Inflammatory macrophage treated with lipopolysaccharide for 4 hours (primary cell): ENCODE measurements at places on chromosomes 13 and 19.

DNA sequence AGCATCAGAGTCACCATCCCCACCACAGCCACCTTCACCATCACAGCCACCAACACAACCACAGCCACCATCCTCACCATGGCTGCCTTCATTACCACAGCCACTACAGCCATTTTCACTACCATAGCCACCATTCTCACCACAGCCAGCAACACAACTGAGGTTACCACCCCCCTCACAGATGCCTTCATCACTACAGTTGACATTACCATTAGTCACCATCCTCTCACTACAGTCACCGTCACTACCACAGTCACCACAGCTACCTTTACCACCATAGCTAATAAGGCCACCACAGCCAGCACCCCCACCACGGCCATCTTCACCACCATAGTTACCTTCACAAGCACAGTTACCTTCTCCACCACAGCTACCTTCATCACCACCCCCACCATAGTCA, 269.6 kb downstream of the DNAJC15 start:
- no peak for DNase-seq

- DNase-seq, result no peak
Measured at GRCh38 chr13:99087954-99088491, 110.2 kb upstream of the DOCK9 start.

DNA sequence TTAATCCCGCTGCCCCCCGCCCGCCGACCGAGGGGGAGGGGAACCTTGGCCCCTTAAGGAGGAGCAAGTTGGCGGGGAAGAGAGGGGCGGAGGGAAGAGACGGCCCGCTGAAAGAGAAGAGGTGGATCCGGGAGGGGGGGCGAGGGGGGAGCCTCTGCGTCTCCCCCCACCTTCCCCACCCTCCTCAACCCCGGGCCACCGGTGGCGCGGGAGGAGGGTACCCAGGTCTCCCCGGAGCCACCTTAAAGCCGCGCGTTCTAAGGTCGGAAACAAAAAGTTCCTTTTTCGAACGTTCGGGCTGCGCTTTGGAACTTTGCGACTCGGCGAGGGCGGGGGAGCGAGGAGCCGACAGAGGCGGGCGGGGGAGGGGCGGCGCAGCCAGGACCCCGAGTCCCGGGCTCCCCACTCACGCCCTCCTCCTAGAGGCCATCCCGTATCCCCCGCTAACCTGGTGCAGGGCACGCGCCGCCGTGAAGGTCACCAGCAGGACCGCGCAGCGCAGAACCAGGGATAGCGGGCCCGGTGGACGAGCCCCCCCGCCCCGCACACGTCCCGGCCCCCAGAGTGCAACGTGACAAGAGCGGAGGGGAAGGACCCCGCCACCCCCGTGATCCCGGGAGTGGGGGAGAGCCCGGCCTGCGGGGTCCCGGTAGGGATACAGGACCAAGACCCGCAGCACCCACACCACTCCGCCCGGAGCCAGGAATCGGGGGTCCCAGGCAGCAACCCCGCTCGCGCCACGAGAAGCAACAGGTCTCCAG, 659 bp downstream of the ERF start:
- peak; percentile 74 for DNase-seq

GRCh38 chr19:33683881-33684537, 62.3 kb downstream of the CHST8 start:
- no peak for DNase-seq

DNA sequence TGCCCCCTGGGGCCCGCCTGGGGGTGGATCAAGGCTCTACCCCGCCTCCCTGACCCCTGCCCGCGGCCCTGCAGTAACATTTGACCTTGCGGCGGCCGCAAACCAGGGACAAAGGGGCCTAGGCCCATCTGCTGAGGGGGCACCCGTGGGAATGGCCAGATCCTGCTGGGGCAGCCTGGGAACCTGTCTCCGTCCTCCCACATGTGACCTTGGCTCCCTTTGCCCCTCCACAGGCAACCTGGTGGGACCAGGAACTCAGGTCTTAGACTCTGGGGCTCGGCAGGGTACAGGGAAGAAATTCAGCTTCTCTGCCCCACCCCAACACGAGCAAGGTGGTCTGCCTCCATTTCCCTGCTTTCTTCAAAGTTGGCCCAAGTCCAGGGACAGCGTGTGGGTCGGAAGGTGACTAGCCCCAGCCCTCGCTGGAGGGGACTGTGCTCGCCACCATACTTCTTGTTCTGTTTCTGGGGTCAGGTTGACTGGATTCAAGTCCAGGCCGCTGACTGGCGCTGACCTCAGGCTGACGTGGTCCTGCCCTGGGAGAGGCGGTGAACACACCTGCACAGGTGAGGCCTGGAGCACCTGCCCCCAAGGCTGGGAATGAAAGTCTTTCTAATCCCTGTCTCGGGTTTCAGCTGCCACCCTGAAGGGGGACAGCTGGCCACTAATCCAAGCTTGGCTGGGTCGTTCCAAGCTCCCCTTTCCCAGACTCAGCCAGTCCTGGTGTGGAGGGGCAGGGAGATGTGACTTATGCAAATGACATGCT, 2.5 kb upstream of the NR2F6 start:
- no peak for DNase-seq

GRCh38 chr13:51041126-51041525, 69.9 kb downstream of the C13orf42 start:
- no peak for DNase-seq
